ENCODE measurements at places on chromosomes 4 and X.
A peak's percentile ranks its signal among the peaks of the same experiment; 100 is the strongest.

- DNase-seq = no peak
Observed at GRCh38 chr4:2878346-2878745, 34.7 kb downstream of the ADD1 start.

- no peak for DNase-seq
Observed at GRCh38 chr4:181770971-181771370, 472.2 kb upstream of the TENM3 start.

DNA sequence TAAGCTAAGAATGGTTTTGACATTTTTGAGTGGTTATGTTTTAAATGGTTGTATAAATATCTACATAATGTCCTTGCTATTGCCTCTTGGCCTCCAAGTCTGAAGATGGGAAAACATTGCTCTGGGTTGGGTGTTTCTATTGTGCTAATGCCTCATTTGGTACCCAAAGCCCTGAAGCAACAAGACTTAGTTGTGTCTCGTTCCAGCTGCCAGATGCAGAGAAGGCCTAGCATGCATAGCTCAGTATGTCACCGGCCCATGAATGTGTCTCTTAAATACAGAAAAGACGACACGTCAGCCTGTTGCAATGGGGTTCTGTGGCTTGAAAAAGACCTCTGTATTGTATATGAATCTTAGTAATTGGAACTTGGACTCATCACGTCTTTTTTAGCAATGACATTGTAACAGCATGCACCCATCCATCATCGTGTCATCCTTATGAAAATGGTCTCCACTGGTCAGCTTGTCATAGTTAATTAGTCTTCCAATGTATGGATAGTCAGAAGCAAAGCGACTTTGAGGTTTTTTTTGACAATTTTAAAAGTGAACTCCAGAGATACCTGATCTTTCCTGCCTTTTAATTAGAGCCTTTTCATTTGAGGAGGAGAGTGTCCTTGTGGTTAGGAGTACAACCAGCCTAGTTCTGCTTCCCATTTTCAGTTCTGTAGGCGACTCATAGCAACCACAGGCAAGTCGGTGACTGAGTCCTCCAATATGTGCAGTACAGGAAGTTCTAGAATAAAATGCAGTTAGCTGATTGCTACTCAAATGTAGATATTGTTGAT lies 126.4 kb upstream of the GATB start:
- DNase-seq = no peak

DNA sequence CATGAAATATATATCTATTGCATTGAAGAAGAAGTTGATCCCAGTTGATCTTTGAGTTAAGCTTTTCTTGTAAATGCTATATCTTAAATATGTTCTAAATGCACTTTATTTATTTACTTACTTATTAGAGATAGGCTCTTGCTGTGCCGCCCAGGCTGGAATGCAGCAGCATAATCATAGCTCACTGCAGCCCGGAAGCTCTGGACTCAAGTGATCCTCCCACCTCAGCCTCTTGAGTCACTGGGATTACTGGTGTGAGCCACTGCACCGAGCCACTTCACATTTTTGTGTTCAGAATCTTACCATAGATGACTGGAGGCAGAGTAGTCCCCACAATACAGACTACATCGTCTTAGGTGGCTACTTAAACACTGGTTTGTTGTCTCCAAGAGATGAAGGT lies 324.3 kb upstream of the SLIT2 start:
- DNase-seq = peak; percentile 51

GRCh38 chr4:15488658-15489470 lies 19.2 kb downstream of the CC2D2A start:
- DNase-seq = no peak
